ENCODE measurements at places on chromosomes 1 and 21.

- DNase-seq: no peak
These were observed 163.0 kb upstream of the GORAB start for GRCh38 chr1:170369000-170369399.

- DNase-seq: no peak
These were observed 497.8 kb upstream of the ADAMTS5 start for GRCh38 chr21:27464648-27465047.

DNA sequence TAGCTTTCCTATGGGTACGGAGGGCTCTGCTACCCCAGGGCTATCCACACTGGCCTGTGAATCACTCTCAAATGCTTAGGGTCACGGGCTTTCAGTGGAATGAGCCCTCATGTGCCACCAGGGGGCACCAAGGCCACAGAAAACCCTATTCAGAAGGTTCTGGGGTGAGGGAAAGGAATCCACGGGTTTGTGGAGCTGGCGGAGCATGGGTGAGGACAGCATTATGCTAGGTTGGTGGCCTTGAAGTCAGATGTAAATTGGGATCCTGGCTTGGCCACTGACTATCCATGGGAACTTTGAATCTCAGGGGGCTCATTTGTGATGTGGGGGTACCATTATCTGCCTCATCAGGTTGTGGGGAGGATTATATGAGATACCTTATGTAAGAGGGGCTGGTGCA, 5.1 kb upstream of the LAMTOR5 start:
- DNase-seq: no peak

DNA sequence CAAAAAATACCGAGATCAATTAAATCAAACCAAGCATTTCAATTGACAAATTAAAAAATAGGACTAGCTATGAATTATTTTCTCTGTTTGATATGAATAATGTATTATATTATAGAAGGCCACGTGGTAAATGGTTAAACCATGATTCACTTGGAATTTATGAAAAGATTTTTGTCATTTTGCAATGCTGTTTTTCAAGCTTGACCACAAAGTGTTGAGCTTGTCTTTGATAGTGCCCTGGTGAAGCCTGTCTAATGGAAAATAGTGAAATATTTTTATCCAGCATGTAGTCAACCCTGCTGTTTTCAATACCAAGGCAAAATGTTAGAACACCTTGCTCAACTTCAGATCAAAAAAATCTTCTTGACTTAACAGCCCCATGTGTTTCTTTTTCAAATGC, 288.0 kb upstream of the PRMT6 start:
- DNase-seq: no peak

GRCh38 chr1:218031901-218032300, 253.2 kb upstream of the RRP15 start:
- DNase-seq: no peak

DNA sequence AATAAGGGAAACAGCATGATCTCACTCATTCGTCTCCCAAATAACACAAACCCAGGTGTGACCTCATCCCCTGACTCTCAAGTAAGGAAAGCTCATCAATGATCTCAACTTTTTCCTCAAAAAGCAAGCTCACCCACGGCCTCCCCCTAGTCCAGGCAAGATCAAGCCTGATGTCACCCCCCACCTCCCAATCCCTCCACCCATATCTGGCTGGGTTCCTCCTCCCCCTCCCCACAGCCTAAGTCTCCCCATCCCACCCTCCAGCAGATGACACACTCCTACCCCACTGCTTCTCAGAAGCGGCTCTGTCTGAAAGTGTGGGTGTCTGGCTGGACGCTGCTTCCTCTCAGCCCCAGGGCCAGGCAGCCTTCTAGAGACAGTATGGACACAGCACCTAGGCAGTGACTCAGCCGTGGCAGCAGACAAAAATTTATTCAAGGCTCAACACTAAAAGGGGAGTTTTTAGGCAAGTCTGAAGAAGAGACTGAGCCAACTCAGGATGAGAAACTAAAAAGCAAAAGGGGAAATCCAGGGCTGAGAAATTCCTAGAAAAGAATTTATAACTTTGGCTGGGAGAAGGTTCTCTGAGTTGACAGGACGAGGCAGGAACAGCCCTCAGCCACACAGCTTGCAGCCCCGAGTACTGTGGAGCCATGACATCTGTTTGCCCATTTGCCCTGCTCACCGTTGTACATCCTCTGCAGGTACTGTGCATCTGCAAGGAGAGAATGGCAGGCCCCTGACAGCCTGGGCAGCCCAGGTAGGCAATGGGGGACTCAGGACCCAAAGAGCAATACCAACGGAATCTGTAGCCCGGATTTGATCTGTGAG, 81.6 kb upstream of the LRRC8D start:
- DNase-seq: no peak

- DNase-seq: no peak
These were observed 79.5 kb downstream of the NR5A2 start for GRCh38 chr1:200107004-200107470.

- no peak for DNase-seq
These were observed 262.1 kb upstream of the VAMP3 start for GRCh38 chr1:7508934-7509519.

DNA sequence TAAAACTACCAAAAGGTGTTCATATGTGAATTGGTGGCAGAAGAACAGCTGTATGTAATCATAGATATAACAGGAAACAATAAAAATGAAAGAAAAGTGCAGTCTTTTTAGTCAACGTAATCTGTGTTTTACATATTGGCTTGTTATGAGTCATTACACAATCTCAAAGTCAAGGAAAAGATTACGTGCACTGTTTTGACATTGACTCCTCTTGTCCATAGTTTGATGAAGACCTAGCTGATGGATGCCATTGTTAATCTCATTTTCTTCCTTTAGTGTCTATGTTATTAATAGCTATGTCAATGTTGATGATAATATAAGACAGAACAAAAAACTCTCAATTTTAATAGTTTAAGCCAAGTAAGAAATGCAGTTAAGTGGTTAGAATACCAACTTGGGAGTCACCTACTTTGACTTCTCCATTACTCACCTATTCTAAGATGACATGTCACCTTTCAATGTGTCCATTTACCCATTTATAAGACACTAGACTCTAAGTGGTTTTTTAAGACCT, 84.5 kb upstream of the SAMSN1 start:
- DNase-seq: no peak

DNA sequence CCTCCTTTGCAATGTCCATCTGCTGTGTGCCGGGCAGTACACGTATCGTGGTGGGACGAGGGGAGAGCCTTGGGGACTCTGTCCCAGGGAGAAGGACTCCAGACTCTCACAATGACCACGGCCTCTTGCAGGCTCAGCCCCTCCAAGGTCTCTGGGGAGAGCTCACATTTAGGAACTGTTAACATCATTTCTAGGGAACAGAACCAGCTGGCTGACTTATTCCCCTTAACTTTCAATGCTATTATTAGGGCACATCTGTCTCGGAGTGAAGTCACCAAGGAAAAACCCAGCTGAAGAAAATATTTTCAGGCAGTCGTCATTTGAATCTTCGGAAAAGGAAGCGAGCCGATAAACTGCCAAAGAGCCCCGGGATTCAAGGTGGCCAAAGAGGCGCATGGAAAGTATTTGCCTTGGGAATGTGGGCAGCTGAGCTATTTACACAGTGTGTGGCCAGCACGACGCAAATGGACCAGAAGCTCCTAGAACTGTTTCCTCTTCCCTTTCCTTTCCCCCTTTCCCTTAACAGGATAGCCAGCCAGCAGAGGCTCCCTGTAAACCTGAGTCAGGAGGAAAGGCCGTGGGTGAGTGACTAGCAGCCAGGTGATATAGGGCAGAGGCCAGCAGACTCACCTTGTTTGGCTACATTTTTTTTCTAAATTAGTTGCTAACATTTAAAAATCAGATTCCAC, 74.5 kb downstream of the ITPKB start:
- DNase-seq: no peak

DNA sequence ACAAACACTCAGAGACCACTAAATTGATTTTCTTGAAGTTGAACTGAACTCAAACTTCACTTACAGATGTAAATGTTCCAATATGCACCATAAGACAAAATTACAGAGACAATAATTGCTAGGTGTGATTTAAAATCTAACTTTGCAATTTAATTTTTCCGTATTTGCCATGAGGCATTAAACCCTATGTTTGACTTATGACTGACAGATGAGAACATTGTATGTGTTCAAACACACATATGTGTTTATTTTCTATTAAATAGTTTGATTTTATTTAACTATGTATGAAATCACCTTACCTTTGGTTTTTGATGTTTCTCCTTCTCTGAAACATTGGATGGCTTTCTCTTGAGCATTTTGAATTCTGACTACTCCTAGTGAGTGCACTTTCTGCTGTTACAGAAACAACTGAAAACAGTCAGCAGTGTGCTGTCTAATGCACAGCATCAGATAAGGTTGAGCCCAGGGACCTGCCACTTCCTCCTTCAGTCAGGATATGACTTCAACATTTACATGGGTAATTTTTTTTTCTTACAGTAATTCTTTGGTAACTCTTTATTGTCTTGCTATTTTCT, at the start of gene SAMSN1:
Gene SAMSN1 (minus strand): TSS at position 410 of the 575 bp plus-strand sequence. CDS start 54 bp downstream, at position 356.
- DNase-seq: no peak

Measured in T1000 (cell line).